ENCODE measurements at places on chromosomes 12 and 14.

GRCh38 chr14:73770977-73771847 lies 57.0 kb upstream of the PNMA1 start:
- DNase-seq = no peak

DNA sequence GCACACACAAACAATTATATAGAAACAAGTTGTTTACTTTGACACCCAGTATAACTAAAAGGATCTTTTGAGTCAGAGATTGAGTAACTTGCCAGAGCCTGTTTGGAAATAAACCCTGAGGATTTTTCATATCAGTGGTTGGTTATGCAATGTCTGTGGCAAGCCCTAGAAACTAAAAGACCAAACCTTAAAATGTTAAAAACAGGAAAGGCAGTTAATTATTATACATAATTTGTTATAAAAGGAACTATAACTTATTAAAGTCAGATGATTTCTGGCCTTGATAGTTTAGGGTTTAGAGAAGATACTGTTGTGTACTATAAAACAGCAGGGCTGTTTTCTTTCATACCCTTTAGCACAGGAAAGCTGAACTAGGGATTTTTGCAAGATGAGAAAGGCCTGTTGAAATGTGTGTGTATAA lies 44.1 kb downstream of the PSEN1 start:
- no peak for DNase-seq

DNA sequence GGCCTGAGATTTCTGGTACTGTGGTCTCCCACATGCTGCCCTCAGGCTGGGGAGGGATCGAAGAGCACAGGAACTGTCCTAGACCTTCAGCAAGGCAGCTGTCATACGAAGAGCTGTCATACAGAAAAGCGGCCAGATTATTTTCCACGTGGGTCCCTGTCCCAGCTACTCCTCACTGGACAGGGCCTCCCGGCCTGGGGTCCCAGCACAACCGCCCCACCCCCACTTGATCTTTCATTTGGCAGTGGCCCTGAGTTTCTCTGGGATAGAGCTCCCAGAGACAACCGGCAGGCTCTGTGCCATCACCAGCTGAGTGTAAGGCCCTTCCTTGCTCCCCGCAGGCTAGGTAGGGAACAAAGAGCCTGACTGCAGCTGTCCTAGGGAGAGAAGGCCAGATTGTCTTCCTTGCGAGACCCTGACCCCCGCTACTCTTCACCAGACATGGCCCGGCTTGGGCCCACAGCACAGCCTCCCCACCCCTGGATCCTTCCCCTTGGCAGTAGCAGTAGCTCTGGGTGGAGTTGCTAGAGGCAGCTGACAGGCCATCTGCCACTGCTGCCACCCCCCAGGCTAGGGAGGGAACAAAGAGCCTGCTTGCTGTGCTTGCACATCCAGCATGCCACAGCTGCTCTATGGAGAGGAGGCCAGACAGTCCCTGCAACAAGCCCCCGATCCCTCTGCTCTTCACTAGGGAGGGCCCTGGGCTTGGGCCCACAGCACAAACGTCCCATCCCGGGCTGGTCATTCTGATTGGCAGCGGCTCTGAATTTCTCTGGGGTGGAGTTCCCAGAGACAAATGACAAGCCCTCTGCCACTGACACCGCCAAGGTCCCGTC lies 3.1 kb upstream of the OR4N2 start:
- DNase-seq = no peak

- DNase-seq = no peak
Measured at GRCh38 chr12:63968673-63969072, 124.2 kb downstream of the SRGAP1 start.

DNA sequence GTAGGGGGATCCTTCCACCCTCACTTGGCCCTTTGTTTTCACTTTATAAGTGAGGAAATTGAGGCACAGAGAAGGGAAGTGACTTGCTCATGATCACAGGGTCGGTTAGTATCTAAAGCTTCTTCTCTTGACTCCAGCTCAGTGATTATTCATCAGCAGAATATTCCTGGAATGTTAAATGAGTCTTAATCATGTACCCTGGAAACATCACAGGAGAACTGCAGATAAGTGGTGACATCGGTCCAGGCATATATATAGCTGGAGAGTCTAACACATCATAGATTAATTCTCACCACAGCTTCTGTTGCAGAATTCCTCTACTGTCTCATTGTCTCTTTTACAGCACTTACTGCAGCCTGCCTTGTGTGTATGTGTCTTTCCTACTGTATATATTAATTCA lies 69.9 kb downstream of the PAH start:
- no peak for DNase-seq

DNA sequence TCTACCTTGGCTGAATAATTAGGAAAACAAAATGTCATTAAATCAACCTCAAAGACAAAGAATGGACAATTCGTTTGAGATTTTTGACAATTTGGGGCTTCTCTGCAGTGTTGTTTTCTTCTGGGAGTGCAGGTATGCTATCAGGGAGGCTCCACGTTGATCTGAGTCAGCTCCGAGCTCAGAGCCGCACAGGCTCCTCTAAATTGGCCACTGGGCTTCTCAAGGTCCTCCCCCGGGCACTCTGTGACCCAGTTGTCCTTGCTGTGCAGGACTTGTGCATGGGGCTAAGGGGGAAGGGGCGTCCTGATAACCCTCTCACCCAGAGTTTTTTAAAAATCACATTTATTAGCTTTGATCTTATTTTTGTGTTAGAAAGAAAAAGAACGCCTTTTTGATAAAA lies 52.7 kb downstream of the TBX3 start:
- DNase-seq = no peak

DNA sequence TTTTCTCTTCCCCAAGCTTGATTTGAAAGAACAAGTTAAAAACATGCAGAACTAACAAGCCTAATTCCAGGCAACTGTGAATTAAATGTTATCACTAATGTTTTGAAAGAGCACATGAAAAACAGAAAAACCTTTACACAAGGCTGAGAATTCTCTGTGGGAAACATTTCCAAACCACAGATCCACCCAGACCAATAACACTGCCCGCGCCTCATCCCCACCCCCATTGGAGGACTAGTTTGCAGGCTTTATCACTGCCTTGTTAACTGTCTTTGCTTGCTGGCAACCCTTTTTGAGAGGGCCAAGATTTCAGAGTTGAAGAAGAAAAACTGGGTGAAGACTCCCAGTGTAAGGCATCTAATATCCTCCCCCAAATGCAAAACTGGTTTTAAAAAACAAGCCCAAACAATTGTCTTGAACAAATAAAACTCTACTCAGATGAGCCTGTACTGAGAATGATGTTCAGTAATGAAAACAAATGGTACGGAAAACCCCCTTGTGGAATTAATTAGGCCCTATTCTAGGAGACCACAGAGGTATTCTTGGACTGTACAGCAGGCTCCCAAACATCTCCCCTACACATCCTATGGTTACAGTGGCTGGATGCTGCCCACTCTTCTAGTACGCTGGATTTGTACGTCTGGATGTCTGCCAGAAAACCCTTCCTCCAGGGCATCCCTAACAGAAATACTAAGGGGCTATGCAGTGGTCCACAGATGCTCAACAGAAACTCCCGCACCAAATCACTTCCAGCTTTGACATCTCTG lies 5.8 kb downstream of the MAX start:
- no peak for DNase-seq

DNA sequence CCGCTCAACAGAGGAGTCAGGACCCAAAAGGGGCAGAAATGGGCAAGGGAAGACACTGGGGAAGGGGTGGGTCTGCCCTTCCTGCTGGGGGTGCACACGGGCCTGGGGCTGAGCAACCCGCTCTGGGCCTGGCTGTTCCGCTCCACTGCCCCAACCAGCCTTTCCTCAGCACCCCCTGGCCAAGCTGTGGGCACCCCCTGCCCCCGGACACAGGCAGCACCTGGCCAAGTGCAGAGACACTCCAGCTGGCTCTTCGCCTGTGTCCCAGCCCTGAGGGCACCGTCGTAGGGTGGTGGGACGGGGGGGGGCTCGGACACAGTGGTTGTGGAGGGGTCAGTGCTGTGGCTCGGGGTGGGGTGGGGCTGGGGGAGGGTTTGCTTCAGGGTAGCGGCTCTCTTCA lies 10.3 kb downstream of the PACS2 start:
- no peak for DNase-seq

DNA sequence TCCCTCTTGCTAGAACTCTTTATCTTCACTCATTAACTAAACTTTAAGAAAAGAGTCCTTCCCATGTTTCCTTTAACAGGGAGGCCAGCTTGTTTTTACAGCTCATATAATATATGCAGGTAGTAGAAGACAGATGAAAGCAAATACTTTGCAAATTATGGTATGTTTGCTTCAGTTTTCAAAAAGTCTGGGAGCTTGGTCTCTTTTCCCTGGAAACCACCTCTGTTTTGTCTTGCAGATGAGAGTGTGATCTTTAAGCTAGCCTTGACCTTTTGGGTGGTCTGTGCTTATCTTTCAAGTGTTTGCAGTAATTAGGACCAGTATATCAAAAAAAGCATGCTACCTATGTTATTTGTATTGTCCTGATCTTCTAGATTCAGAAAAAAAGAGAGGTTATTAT lies 62.7 kb downstream of the ERC1 start:
- DNase-seq = no peak

DNA sequence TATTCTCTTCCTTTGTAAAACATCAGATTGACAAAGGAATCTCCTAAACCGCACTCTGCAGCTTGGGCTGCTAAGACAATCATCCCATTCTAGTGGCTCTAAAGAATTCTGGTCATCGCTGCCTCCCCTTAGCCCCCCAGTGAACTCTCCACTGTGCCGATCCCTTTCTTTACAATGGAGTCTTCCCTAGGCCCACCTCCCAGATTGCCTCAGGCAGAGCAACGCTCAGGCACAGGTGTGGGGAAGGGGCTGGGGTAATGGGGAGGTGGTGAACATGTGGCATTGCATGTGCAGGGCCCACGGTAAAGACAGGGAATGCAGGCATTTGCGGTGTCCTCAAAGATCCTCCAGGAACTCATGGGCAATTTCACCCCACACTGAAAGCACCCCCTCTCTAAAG lies 86.3 kb downstream of the PLEKHG3 start:
- DNase-seq = no peak

- no peak for DNase-seq
Measured at GRCh38 chr12:38903596-38903995, 1.8 kb downstream of the CPNE8 start.

DNA sequence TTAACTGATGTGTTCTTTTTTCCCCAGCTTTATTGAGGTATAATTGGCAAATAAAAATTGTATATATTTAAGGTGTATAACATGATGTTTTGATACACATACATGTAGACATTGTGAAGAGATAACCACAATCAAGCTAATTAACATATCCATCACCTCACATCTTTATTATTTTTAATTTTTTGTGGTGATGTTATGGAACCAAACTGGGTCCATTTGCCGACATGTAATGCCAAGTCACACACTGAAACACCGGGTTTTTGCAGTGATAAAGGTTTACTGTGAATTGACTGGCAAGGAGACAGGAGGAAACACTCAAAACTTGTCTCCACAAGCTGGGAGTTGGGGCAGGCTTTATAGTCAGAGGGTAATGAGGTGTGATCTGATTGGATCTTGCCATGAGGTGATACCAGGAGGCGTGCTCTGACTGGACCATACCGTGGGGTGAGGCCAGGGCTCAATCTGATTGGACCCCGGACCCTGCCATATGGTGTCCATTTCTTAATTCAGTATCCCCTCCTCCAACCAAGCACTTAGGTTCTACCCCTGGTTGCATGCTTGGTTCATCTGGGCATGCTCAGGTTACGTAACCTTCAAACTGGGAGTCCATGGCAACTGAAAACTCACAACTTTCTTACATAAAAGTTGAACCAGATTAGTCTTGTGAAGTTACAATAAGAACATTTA lies 11.8 kb upstream of the WSCD2 start:
- no peak for DNase-seq

DNA sequence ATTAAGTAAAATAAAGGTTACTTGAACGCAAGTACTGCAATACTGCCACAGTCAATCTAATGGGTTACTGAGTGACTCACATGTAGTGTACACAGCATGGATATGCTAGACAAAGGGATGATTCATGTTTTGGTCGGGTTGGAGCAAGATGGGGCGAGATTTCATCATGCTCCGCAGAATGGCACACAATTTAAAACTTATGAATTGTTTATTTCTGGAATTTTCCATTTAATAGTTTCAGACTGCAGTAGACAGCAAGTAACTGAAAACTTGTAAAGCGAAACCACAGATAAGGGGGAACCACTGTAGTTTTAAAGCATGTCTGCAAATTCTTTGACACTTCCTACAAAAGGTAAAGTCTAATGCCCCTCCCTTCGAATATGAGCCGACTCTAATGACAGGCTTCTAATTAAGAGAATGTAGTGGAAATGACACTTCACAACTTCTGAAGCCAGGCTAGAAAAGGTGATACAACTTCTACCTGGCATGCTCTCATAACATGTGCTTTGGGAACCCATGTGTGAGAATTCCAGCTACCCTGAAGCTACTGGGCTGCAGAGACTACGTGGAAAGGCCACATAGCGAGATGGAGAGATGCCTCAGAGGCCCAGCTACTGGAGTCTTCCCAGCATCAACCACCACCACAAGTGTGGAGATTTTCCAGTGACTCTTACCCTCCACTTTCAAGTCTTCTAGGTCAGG lies 13.9 kb upstream of the TCP11L2 start:
- DNase-seq = peak; percentile 14

GRCh38 chr12:22881878-22882385 lies 257.0 kb downstream of the ETNK1 start:
- DNase-seq = no peak

GRCh38 chr14:54864526-54864925 lies 38.1 kb downstream of the GCH1 start:
- no peak for DNase-seq

- no peak for DNase-seq
Measured at GRCh38 chr14:50776522-50776921, 54.4 kb downstream of the NIN start.

GRCh38 chr14:65599375-65599774 lies 186.8 kb downstream of the FUT8 start:
- DNase-seq = no peak

DNA sequence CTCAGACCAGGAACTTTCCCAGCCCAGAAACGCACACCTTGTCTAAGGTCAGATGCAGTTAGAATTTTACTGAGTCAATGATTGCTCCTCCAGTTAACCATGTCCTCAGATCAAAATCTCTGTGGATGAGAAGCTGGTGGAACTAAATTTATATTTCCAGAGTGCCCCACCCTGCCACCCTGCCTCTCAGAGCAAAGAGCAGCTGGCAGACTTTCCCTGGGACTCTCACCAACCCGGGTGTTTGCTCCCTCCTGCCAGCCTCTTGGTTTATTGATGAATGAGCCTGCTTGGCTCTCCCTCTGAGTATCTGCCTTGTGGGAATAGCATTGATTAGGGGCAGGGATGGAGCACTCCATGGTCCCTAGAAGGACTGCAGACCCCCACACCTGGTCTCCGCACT lies 5.9 kb upstream of the KRT1 start:
- no peak for DNase-seq

DNA sequence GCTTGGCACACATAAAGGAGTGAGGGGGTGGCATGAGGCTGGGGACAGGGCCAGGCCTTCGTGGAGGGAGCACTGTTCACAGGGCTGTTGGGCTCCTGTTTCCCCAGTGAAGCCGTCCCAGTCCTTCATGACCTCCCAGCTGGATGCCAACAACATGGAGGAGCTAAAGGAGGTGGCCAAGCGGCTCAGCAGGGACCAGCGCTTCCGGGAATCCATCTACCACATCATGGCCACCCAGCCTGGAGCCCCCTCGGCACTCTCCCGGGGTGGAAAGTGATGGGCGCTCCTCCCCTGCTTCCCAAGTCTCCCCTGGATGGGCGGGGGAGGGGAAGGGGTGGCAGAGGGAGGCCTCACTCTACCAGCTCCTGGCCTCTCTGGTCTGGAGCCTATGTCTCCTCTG lies 43.6 kb downstream of the PLEKHD1 start:
- DNase-seq = no peak
